CD14-positive monocyte (primary cell): ENCODE measurements at places on chromosomes 7 and 10.

DNA sequence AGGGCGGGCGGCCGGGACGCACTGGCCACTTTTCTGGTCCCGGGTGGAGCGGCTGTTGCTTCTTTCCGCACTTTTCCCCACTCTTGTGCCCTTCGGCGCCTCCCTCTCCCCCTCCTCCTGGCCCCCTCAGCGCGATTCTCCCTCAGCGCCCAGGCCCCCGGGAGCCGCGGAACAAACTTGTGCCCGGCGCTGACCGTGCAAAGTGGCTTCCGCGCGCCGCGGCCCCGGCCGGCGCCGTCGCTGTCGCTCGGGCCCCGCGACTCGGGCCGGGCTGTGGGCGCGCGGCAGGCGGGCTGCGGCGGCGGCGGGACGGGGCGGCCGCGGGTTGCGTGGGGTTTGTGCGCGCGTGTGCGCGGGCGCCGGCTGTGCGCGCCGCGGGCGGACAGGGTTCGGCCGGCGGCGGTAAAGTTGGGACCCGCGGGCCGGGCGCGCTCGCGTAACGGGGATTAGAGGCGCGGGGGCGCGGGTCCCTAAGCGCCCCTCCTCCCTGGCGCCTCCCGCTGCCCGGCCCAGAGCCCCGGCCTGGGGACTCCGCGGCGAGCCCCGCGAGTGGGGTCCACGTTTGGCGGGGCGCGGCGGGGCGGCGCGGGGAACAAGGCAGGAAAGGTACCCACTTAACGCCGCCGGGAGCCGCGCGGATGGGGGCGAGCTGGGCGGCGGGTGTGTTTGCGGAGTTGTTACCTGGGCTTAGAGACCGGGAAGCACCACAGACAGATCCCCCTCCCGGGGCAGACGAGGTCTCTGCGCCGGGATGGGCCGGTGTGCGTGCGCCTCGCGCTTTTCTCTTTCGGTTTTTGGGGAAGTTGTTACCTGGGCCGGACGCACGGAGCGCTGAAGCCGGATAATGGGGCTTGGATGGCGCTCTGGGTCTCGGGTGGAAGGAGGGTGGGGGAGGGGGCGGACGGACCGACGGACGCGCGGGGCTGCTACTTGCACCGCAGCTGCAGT, 860 bp downstream of the ZEB1 start:
- DNase-seq: peak; percentile 9

DNA sequence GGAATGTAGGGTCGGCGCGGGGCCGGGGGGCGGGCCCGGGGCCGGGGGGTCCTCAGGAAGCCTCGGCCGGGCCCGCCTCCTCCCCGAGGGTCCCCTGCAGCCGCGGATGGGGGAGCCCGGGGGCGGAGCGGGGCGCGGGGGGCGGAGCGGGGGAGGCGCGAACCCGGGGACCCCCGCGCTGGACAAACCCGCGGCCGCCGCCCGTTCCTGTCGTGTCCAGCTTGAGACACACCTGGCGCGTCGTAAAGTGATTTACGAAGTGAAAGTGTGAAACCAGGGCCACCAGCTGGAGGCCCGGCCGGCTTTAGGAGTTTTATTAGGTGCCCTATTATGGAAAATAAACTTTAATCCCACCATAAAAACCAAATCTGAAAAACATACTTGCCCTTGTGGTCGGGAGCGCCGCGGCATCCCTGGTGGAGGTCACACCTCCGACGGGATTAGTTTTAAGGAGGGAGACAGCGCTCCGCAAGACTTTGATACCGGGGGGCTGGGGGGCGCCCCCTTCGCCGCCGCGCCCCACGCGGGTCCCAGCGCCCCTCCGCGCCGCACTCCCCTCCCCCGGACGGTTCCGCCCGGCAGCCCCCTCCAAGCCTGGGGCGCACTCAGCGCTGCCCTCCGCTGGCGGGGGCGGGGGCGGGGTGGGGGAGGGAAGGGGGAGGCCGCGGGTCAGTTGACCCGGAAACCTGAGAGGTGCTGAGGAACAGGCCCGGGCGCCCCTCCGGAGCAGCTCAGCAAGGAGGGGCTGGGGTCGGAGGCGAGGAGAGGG, 10.3 kb downstream of the MNX1 start:
- no peak for DNase-seq

- no peak for DNase-seq
Measured at GRCh38 chr10:132865171-132865631, 77.2 kb downstream of the CFAP46 start.

GRCh38 chr10:89645742-89646172, 715 bp upstream of the PANK1 start:
- no peak for DNase-seq

- DNase-seq: no peak
Measured at GRCh38 chr10:82377608-82378007, 502.6 kb downstream of the NRG3 start.

GRCh38 chr7:90607196-90607595, 11.1 kb downstream of the CDK14 start:
- DNase-seq: no peak

DNA sequence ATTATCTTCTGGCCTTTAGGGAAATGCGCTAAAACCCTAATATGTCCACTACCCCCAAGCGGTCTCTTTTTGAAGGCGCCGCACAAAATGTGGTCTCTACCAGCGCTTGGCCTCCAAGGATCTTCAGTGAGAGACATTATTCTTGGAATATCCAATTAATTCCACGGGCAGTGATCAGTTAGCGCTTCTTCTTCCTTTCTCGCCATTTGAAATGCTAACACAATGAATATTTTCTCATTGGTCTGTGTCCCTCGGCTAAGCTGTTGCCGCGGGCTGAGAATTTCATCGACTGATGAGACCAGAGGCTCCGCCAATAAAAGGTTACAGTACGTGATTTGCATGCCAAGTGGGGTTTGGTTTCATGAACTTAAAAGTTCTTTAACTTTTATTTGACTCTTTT, 169.8 kb downstream of the TCF7L2 start:
- no peak for DNase-seq

DNA sequence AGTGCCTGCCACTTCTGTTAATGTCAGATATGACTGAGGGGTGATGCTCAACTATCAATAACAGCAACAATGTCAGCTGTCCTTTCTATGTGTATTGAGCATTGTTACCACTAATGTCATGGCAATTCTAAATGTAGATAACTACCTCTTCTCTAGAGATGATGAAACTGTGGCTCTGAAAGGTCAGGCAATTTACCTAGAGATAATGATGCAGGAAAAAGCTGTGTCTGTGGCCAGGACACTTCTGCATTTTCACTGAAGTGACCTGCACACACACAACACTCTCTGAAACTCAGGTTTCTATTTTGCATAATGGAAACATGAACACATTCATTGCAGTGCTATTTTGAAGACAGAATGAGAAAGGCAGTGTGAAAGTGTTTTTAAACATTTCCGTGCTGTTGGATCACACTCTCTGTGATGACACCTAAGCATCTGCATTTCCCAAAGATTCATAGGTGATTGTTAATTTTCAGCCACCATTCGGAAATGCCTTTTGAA, 148.2 kb downstream of the KCND2 start:
- no peak for DNase-seq

DNA sequence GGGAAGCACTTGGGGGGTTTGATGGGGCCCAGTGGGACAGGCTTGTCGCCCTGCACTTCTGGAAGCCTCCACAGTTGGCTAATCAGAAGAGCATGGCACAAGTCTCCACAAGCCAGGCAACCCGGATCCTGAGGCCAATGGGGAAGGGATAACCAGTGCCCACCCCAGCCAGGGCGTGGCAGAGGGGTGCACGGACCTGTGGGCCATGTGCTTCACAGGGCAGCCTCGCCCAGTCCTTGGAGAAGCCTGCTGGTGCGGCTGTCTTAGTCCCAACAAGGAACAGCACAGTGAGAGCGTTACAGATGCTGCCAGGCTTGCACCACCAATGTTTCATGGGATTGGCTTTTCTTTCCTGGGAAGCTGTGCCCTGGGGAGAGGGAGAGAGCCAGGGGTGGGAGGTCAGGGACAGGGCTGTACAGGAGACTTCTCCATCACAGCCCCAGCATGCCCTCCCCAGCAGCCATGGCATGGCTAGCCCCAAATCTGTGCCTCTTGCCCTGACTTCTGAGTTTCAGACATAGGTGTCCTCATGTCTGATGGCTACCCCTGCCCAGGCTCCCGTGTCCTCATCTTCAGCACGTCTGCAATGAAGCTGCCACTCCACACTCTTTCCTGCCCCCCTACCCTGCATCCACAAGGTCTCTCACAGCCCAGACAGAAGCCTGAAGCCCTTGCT, 116.0 kb downstream of the PTPN20 start:
- DNase-seq: no peak

DNA sequence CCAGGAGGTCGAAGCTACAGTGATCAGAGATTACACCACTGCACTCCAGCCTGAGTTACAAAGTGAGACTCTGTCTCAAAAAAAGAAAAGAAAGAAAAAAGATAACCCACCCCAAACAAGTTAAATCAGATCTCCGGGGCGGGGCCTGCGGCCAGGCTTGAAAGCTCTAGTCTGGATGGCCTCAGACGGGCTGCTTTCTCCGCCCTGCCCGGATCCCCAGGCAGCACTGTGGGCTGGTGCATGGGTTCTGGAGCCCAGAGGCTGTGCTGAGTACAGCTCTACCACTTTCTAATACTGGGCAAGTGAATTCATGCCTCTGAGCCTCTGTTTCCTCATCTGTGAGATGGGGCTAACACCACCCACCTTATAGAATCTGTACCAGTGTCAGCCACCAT, 83.7 kb downstream of the ZMIZ1 start:
- DNase-seq: no peak

- no peak for DNase-seq
Measured at GRCh38 chr10:80410578-80411145, 2.3 kb downstream of the PRXL2A start.

GRCh38 chr10:113177936-113178335, 227.9 kb downstream of the TCF7L2 start:
- no peak for DNase-seq

DNA sequence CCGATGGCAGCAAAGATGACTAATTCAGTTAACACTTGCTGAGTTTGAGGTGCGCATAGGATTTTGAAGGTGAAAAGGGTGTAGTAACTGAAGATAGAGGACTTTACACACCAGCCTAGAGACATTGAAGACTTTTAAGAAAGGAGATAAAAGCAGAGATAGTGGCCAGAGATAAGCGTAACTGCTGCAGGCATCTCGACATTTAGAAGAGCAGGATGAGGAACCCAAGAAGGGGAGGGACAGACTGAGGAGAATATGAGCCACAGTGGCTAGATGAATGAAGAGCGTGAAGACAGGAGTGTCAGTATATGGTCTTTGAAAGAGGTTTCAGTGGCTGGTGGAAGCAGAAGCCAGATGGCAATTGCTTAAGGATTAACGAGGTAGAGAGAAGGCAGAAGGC, 71.6 kb downstream of the CELF2 start:
- DNase-seq: no peak

GRCh38 chr7:148153616-148154284, 436.8 kb upstream of the C7orf33 start:
- DNase-seq: no peak

- DNase-seq: no peak
Measured at GRCh38 chr10:89377705-89378637, at the start of gene IFIT1B. TSS of gene IFIT1B (plus strand) at chr10:89378056. CDS start at chr10:89378136, 80 bp downstream.

- DNase-seq: no peak
Measured at GRCh38 chr7:149248777-149249176, 9.3 kb downstream of the ZNF212 start.

- no peak for DNase-seq
Measured at GRCh38 chr10:106252541-106252940, 912.0 kb downstream of the SORCS1 start.

GRCh38 chr10:112996462-112996861, 46.4 kb downstream of the TCF7L2 start:
- no peak for DNase-seq

- DNase-seq: no peak
Measured at GRCh38 chr7:114644455-114644854, 229.8 kb downstream of the FOXP2 start.

- DNase-seq: no peak
Measured at GRCh38 chr7:117205873-117206272, 117.0 kb downstream of the WNT2 start.

- no peak for DNase-seq
Measured at GRCh38 chr7:22617166-22617565, 109.8 kb upstream of the IL6 start.

- DNase-seq: no peak
Measured at GRCh38 chr10:34526758-34527730, 288.1 kb downstream of the PARD3 start.

DNA sequence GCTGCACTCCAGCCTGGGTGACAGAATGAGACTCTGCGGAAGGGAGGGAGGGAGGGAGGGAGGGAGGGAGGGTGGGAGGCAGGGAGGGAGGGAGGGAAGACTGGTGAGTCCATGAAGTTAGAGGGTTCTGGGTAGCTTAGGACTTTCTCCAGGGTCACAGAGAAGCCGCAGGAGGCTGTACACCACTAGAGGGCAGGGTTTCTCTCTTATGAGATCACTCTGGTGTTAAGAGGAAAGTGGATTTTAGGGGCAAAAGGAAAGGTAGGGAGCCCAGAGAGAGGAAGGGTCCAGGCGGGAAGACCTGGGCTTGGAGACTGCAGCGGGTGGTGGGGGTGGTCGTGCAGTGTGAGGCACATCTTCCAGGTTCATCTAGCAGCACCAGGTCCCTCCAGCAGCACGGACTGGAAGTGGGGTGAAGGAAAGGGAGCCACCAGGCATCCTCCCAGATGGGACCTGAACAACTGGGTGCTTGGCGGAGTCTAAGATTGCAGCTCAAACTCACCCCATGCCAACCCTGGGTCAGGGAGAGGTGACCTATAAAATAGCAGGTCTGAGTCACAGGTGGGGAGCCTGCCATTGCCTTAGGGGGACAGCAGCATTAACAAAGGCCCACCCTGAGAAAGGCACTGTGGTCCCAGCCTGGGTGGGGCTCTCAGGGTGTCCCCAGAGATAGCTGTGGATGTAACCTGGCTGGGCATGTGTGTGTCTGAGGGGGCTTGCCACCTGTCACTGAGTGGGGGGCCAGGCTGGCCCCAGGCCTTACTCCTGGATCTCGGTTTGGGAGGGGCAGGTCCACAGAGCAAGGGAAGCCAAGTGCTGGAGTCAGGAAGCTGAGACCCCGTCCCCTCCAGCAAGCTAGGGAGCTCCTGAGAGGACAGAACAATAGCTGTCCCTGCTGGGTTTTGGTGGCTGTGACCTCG, 48.5 kb upstream of the SLC29A3 start:
- DNase-seq: peak; percentile 23

- DNase-seq: no peak
Measured at GRCh38 chr7:15507708-15508107, 54.1 kb downstream of the AGMO start.

DNA sequence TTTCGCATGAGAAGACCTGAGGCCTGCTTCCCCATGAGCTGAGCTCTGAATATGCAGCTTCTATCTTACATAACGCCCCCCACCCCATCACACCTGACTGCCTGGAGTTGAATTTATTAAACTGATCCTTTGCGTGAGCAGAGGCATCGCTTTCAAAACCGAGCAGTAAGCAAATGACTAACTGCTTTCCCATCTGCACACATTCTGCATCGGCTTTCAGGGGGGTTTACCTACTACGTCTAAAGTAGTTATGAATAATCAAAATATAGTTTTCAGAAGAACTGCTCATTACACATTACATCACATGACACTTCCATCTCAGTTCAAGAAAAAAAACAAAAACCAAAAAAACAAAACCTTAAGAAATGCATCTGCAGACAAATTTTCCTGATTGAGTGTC, 54.7 kb upstream of the EGR2 start:
- DNase-seq: no peak

- DNase-seq: no peak
Measured at GRCh38 chr10:97547962-97548361, 24.6 kb upstream of the ANKRD2 start.

- DNase-seq: no peak
Measured at GRCh38 chr7:139505563-139505962, 17.9 kb upstream of the CLEC2L start.
